ENCODE measurements at places on chromosomes 6 and 20.

DNA sequence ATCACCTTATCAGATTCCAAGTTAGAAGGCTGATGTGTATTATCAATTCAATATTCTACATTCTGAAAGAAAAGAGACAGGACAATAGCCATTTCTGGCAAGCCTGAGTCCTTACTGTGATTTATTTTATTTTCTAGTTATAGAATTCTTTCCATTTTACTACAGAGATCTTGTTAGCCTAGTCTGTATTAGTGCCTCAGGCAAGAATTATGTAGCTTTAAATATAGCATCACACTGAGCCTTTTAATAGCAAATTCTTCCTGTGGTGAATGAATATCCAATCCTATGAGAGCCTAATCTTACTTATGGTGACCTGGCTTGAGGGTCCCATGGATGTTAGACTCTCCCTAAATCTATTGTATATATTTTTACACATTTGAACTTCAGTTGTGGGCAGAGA is 732.8 kb upstream of the CITED2 start:
- DNase-seq, result no peak

DNA sequence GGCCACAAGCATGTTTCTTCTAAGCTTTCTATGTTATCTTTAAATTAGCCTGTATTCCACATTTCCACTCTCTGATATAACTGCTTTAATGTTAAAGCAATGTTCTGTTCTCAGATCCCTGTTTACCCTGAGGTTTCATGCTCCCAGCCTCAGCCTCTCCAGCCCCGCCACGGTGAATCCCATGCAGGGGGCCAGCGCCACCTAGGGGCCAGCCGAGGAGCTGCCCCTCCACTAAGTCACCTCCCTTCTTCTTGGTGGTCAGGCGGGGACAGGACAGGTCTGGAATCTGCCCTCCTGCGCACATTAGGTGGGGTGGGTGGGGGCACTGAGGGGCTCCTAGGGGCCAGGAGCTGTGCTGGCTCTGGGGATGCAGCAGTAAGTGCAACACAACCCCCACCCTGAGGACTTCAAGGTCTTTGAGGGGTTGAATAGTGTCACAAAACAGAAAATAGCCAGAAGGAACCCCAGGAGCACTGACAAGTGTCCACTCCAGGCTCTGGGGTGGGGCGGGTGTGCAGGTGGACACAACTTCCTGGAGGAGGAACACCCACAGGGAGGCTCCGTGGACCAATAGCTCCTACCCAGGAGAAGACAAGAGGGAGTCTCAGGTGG is 61.6 kb downstream of the RAB44 start:
- DNase-seq, result peak; percentile 63

- no peak for DNase-seq
These were observed 42.4 kb downstream of the HDDC2 start for GRCh38 chr6:125259354-125259736.

DNA sequence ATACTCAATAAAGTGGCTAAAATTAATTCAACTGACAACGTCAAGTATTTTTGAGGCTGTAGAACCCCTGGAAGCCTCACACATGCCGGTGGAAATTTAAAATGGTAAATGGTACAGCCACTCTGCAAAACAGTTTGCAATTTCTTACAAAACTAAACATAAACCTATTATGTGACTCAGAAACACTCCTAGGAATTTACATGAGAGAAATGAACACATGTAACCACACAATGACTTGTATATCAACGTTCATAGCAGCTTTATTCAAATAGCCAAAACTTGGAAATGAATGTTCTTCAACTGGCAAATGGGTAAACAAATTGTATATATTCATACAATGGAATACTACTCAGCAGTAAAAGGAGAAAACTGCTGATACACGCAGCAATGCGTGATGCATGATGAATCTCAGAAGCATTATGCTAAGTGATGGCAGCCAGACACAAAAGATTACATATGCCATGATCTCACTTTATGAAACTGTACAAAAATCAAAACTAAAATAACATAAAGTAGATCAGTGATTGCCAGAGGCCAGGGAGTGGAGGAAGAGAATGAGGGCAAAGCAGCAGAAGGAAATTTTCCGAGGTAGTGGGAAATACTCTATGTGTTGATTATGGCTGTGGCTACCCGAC is 112.5 kb downstream of the FAM50B start:
- DNase-seq, result no peak

DNA sequence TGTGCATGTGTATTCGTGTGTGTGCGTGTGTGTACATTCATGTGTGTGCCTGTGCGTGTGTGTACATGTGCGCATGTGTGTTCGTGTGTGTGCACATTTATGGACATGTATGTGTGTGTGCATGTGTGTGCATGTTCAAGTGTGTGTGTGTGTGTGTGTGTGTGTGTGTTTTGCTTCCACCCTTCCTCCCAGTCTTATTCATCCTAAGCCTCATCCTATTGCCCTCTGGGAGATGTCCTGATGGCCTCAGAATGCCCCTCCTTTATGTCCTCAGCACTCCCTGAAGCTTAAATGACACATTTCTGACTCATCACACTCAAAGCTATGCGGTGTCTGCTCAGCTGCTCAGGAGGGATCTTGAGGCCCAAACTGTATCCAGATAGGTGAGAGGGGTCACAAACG is 76.6 kb upstream of the CCDC167 start:
- no peak for DNase-seq

DNA sequence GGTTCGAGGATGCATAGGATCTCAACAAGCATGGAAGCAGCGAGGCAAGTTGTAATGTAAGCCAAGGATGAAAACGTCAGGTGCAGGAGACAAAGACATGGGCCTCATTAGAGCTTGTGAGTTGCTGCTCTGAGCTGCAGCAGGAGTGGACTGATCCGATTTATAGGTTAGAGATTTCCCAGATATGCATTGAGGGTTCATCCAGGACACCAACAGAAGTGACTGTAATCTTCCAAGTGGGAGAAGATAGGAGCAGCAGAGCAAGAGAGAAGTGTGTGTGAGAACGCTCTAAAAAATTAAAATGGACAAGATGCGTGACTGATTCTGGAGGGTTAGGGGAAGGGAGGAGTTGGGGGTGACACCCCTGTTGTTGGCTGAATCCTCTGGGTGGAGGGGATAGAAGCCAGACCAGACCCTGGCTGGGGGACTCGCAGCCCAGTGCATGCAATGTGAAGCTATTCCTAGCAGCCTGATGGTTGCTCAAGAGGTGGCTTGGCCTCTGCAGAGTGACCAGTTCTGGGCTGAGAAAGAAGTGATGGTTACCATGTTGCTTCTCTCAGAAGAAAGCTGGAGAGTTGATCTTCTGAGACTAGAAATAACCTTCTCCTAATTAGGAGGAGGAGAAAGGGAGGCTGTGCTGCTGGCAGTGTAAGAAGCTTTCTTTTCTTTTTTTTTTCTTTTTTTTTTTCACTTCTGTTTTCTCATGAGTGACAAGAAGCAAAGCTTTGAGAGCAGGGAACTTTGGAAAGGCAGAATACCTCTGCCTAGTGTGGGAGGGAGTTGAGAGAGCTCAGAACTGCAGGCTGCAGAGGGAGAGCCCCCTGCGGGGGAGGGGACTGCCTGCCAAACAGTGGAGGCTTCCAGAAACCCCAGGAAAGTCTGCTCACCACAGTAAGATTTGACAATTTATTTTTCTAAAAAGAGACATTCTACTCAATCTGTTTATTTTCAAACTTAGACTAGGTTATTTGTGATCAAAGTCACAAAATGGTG is 116.9 kb downstream of the SLX4IP start:
- no peak for DNase-seq

DNA sequence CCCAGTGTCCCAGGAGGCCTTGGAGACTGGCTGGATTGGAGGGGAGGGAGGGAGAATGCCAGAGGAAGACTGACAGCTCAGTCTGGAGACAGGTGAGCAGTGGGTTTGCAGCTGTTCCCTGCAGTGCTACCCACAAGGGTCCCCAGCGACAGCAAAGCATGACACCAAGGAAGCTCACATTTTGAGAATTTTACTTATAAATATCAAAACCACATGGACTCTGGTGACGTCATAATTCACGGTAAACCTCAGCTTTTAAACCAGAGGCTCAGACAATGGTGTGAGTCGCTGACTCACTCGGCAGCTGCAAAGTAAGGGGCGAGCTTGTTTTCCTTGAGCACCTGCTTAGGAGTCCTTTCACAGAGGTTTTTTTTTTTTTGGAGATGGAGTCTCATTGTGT is 65.2 kb downstream of the THBS2 start:
- peak; percentile 80 for DNase-seq

DNA sequence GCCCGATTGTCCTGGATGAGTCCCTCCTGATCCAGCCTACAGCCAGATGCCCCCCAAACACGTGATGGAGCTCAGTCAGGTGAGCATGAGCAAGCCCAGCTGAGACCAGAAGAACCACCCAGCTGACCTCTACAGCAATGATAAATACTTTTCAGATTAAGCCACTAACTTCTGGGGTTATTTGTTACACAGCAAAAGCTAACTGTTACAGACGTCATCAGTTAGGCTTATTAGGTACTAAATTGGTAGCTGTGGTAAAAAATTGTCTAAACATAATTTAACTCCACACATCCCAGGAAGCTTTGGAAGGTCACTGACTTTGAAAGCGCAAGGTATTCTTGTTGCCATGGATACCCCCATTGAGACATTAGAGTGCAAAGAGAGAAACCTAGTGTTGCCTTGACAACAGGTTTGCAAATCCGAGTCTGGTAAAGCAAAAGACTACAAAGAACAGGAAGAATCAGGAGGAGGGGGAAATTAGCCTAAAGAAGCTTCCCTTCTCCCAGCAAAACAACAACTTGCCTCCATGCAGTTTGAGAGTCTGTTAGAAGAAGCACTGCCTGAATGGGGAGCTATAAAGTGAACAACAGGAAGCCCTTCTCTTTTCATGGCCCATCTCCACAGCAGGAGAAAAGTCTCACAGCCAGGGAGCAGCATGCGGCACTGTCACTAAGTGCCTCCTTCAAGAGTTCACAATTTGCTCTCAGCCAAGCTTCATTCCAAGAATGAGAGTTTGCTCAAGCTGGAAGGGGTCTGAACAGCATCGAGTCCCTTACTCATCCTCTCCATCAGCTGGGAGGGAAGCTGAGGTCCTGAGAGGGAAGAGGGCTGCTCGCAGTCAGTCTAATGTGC is 41.7 kb upstream of the ZNF831 start:
- no peak for DNase-seq

DNA sequence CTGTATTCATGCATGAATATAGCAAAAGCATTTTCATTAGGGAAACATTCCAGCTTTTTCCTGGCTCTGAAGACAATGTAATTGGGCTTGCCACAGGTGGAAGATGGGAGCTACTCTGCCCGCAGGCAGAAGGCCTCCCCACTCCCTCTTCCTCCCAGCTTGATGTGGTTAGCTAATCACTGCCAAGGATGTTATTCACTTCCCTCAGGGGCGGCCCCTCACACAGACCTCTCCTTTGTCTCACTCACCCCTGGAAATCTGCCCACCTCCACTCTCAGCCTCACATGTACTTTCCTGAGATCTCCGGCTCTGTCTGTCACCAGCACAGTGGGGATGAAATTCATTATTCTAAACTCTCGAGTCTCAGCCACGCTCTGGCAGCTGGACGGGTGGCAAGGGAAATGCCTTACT is 100.7 kb downstream of the ANKRD60 start:
- DNase-seq, result no peak

DNA sequence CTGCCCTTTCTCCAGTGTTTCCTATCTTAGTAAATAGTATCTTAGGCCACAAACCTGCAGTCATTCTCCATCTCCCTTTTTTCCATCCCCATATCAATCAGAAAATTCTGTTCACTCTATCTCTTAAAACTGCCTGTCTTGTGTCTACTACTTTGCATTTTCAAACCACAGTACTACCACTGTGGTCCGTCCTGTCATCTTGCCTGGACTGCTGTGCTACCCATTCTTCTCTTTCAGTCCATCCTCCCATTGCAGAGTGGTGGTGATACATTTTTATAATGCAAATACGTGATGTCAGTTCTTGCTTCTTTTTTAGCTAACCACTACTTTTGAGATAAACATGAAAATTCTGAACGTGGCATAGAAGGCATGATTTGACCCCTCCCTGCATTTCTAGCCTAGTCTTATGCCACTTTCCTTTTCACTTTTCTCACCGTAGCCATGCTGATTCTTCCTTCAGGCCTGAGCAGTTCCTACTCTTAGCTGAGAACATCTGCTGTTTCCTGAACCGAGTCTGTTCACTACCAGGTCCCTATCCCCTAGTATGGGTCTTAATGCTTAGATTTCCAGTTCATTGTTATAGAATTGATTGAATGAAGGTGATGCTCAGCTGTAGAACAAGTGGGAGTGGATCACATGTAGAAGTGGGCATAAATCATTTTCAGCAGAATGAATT is 13.8 kb downstream of the TBPL1 start:
- DNase-seq, result no peak

GRCh38 chr6:75114806-75115205 is 91.0 kb downstream of the COL12A1 start:
- no peak for DNase-seq

DNA sequence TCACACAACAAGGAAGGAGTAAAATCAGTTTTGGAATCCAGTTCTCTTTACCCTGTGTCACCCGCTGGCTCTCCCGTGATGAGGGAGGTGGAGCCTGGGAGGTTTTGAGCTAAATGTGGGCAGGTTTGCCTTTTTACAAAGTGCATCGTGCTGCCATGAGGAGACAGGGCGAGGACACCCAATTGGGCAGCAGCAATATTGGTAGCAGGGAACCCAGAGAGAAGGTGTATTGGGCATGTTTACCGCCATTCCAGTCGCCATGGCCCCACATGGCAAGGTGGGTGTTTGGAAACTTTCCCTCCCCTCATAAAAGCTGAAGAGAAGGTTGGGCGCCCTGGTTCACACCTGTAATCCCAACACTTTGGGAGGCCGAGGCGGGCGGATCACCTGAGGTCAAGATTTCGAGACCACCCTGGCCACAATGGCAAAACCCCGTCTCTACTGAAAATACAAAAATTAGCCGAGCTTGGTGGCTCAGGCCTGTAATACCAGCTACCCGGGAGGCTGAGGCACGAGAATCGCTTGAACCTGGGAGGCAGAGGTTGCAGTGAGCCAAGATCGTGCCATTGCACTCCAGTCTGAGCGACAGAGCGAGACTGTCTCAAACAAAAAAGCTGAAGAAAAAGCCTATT is 3.5 kb upstream of the UBE2V1 start:
- DNase-seq, result no peak

DNA sequence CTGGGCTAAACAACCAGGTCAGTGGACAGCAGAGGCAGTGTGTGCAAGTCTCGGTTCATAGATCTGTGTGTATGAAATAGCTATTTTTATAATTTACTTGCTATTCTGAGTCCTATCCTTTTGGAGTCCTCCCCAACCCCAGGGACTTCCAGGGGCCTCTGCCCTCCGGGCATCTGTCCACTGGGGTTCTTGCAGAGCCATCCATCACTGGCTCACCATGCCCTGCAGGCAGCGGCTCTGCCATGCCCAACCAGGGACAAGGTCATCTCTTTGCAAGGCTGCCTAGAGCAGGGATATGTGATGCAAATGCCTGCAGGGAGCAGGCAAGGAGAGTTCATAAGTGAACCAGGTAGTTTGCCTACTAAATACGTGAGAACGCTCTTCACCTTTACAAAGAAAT is 10.5 kb upstream of the BEND3 start:
- no peak for DNase-seq

GRCh38 chr20:2396241-2396814 is 15.6 kb downstream of the TGM6 start:
- no peak for DNase-seq

DNA sequence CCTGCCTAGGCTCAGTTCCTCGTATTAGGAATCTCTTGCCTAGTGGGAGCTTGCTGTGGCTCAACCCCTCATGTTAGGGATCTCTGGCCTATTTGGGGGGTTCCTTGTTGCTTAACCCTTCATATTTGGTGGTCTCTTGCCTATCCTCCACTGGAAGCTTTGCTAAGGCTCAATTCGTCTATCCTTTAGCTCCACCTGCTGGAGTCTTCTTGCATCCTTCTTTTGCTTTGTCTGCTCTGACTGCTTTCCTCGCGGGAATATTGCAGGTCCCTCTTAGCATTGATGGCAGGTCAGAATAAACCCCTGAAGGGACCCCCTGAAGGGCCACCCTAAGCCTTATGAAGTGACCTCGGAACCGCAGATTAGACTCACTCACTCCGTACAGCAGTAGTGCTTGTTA is 203.0 kb upstream of the TBX18 start:
- no peak for DNase-seq

Data from NCI-H774 (cell line).